Stimulated activated CD4-positive, alpha-beta T cell treated with anti-CD3 and anti-CD28 coated beads, Interleukin-1b, Interleukin-23, amount 100 ng/mL, for 1 hour (primary cell): ENCODE measurements at places on chromosomes 12 and 14.

GRCh38 chr12:24599736-24600135 lies 349.2 kb downstream of the BCAT1 start:
- no peak for DNase-seq

GRCh38 chr12:57893431-57894353 lies 47.2 kb upstream of the CTDSP2 start:
- DNase-seq: no peak

DNA sequence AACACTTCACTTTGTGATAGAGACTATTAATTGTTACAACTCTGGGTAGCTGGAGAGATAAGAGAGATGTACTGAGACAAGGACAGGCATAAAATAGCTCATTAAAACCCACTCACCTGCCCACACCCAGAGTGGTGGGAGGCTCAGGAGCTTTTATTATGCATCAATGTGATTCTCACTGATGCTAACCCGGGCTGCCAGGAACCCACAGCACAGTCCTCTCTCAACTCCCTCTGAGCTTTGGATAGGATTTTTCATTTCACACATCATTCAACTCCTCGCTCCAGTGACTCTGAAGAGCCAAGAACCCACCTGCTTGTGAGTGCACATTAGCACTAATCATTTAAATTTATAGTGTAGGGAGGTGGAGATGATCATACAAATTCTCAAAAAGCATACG lies 827.9 kb downstream of the FLRT2 start:
- DNase-seq: no peak

DNA sequence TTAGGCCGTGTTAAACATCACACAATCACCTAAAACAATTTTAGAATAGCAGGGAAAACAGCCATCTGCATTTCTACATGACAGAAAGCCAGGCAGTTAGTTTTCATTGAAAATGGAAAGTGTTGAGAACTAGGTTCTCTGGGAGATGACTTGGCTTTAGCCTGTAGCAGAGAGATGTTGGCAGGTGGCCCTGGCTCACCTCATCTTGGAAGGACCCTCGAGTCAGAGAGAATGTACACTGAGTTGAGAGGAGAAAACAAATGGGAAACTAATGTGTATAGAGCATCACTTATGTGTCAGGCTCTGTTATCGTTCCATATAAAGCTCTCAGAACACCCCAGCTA lies 51.9 kb downstream of the SUSD6 start:
- DNase-seq: no peak

GRCh38 chr12:30652034-30652696 lies 43.5 kb downstream of the IPO8 start:
- DNase-seq: no peak

DNA sequence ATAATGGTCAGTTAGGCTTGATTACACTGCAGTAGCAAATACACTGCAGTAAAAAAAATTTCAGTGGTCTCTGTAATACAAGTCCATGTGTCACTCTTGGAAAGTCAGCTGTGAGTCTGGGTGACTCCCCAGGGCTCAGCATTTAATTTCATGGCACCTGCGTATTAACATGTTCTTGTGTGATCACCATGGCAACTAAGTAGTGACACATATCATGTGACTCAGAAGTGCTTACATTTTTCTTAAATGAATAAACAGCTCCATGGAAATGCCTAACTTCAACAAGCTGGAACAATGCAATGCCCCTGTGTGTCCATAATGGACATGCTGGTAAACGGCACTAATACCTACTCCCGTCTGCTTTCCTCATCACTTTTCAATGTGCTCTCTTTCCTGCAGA lies 88.5 kb upstream of the ANO4 start:
- DNase-seq: no peak

DNA sequence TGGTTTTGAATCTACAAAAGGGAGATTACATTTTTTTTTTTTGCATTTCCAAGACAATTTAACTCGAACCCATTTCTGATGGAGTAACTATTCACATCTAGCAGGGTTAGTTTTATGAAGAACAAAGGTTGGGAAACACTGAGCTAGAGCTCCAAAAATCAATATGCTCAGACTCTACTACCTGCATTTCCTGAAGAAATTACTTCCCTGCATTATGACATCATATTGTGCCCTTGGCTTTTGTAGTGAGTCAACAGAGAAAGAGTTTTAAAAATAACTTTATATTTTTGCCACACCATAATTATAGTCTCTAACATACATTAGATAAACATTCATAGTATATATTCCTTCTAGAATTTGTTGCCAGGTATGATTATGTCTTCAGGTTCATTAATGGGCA lies 14.8 kb downstream of the GRIP1 start:
- DNase-seq: no peak

DNA sequence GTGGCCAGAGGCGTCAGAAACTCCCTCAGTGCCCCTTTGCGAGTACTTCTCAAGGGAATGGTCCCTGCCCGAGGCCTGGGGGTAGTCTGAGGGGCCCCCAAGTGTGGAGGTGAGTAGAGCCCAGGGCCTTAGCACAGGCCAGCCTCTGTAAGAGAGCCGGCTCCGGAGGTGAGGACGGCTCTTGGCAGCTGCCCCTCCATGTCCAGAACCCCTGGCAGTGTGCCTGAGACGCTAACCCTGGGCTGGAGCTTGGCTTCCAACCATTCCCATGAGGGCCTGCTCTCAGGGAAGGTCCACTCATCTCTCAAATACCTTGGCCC lies 61.7 kb downstream of the PRMT8 start:
- DNase-seq: no peak

- no peak for DNase-seq
Measured at GRCh38 chr14:21019366-21019765, 5.5 kb downstream of the NDRG2 start.

DNA sequence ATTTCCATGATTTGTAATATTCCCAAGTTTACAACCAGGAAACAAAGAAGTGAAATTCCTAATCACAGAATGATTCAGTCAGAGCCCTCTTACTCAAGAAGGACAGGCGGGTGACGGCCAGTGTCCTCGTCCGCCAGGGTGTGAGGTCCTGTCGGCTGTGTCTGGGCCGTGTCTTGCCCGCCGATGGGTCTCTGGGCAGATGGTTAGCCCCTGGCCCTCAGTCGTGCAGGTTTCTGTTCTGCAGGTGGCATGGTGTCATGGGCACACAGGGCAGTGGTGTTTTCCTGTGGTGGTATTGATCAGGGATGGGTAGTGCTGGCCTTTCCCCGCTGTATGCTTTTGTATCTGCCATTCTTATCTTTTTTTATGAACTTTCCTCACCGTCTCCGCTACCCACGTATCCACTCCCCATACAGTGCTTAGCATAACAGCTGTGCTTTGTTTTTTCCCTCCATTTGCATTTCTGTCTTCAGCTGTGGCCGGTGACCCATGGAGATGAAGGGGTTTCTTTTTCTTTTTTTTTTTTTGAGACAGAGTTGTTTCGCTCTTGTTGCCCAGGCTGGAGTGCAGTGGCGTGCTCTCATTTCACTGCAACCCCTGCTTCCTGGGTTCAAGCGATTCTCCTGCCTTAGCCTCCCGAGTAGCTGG lies 100.7 kb downstream of the TSPAN9 start:
- no peak for DNase-seq

DNA sequence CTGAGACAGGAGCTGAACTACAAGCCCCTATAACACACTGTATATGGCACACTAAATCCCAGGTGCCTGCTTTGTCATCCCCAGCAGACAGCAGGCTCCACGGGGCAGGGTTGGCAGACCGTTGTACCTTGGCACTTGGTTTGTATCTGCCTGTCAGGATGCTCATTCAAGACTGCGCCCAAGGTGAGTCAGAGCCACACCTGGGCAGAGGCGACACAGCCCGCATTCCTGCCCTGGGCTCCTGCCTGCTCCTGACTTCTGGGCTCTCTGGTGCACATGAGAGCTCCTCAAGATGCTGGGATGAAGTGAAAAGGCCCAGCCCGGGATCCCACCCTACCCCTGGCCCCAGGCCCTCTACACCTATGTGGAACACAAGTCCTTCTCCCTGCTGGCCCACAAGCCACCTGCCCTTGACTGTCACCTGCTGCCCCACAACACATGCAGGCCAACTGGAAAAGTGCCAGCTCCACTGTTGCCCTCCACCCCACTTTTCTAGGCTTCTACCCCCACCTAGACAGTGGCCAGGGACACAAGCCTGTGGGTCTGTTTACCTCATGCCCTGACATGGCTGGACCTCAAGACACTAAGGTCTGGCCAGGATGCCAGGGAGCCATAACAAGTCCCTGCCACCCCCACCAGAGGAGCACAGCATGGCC lies 30.8 kb upstream of the PNMA1 start:
- no peak for DNase-seq

DNA sequence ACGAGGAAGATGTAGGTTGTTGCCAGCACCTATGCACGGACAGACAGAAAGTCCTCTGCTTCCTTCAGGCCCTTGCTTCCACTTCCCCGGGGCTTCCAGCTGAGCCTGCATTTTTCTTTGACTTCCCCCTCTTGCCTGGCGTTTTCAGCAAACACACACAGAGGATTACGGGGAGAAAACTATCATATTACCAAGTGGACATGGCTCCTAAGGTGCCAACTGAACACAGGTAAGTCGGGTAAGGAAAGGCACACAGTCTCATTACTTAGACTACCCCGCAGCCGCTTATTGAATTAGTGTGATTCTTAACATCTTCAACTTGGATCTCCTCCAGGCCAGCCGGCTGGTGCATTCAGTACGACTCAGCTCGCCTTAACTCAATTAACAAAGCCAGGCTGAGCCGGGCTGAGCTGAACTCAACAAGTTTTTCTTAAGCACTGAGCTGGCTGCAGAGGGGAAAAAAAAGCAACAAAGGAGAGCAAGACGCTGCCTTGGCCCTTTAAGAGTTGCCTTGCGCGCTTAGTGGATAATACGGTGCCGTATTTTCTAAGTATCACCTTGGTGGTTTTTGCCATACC lies 19.2 kb upstream of the MAP1LC3B2 start:
- DNase-seq: no peak

- no peak for DNase-seq
Measured at GRCh38 chr12:64983771-64984278, 137.3 kb downstream of the WIF1 start.

DNA sequence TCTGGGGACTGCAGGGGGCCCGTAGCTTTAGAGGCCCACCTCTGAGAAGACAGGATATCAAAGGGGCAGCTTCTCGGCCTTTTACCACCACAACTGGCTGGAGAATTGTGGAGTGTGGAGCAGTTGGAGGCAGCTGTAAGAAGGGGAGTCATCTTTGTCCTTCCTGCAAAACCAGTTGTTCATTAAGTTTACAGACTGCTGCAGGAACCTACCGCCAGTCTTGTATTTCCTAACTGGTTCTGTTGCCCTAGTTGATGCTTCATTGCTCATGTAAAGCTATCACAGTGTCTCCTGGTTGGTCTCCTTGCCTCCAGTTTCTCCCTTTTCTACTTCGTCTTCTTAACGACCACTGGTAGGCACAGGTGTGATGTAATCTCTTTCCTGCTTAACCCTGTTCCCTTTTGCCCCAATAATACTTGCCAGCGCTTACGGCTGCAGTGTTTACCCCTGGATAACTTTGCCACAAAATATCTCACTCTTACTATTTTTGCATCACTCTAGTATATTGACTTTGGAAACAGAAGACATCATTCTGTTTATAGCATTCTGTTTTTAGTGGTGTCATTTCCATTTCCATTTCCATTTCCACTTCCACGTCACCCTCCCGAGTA lies 11.9 kb downstream of the ESPL1 start:
- DNase-seq: no peak

DNA sequence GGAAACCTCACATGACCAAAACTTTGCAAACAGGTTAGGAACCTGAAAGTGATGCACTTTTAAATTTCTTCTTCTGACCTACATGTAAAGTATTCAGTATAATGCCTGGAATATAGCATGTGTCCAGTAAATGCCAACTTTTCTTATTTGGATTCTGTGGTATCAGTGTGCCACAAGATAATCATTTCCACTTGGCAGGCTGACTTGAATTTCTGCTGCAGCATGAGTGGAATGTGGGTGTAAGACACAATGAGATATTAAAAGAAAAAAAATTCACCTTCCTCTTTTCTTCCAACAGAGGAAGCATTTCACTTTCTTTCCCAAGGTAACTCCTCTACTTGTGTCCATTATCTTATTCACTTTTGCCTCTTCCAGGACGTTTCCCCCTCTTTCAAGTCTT lies 141.9 kb upstream of the PRKD1 start:
- DNase-seq: no peak

DNA sequence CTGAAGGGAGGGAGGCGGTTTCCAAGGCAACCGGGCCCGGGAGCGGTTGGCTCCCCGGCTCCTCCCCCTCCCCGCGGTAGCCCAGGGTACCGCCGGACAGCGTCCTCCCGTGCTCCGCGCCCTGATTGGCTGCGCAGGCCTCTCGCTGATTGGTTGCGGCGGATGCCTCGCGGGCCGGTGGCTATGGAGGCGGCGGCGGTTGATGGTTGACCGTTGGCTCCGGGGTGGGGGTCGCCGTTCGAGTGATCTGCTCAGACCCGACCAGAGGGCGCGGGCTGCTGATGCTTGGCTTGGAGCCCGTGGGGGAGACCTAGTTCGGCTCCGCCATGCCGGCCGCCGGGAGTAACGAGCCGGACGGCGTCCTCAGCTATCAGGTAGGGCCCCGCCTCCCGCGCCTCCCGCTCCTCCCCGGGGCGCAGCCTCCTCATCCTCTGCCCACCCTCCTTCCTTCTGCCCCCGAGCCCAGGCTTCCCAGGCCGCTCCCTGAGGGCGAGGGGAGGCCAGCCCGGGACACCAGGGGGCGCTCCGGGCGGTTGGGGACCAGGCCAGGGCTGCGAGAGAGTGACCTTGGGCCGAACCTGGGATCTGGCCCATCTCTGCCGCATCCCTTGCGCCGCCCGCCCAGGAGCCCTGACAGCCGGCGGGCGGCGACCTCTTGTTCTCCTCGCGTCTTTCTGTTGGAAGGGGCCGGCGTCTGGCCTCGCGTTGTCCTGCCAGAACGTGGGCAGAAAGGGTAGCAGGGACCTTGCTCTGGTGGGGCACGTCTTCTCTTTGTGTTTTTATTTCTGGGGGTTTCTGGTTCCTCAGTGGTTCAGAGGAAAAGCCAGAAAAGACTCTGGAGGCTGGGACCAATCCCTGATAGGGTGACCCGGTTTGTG lies at the start of gene SLC4A8:
Gene SLC4A8, plus strand, starts transcription at position 170 of the 878 bp plus-strand sequence. Its CDS starts 157 bp downstream, at position 327.
- peak; percentile 40 for DNase-seq

DNA sequence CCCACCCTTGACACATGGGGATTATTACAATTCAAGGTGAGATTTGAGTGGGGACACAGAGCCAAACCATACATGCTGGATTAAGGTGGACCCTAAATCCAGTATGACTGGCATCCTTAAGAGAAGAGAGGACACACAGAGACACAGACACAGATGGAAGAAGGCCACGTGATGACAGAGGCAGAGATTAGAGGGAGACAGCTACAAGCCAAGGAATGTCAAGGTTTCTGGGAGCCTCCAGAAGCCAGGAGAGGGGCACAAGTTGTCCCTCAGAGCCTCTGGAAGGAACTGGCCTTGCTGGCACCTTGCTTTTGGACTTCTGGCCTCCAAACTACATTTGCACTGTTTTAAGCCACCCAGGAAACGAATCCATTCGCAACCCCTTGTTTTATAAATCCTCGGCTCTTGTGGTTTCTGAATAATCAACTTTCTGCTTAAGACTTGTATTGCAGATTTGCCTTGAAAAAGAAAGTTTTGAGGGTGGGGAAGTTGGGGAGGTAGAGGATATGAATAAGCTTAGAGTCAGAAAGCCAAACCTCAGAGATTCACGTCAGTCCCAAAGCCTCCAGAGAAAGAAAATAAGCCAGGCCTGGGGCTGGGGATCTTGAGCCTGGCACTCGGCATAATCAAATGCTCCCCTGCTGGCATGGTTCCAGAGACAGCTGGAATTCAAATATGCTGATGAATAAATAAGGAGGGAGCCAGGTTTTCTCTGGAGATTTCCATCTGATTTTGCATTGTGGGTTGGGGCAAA lies 224.2 kb upstream of the PWP1 start:
- DNase-seq: no peak

GRCh38 chr12:103317220-103317619 lies 178.5 kb downstream of the C12orf42 start:
- no peak for DNase-seq
